ENCODE measurements at places on chromosomes 6 and 20.

- DNase-seq, result no peak
Observed at GRCh38 chr6:87366072-87366827, 21.6 kb downstream of the C6orf163 start.

- no peak for DNase-seq
Observed at GRCh38 chr6:127484212-127484863, 25.1 kb upstream of the KIAA0408 start.

DNA sequence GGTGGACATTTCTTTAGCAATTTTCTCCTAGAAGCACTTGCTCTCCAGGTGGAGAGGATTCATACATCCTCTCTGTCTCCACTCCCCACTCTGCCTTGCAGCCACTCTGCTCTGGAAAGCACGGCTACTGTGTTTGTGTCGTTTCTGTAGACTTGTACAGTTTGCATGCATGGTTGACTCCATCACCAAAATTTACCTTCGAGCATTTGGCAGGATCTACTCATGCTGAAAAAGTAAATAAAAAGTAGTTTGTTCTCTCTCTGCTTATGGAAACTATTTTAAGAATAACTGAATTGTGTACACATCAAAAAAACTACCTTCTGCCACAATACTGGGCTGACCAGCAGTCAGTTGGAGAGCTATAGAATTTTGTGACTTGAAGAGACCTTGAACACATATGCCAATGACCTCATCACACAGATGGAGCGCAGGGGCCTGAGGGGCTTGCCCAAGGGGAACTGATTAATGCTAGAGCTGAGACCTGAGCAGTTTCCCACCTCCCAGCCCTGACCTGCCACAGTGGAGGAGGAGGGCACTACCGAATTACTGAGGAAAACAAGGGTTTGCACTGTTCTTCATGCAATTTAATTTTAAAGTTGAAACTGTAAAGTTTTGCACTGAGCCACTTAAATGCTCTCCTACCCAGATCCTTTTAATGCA lies 33.7 kb upstream of the FOXQ1 start:
- DNase-seq, result no peak

GRCh38 chr6:81633391-81633790 lies 119.1 kb downstream of the TENT5A start:
- DNase-seq, result no peak

DNA sequence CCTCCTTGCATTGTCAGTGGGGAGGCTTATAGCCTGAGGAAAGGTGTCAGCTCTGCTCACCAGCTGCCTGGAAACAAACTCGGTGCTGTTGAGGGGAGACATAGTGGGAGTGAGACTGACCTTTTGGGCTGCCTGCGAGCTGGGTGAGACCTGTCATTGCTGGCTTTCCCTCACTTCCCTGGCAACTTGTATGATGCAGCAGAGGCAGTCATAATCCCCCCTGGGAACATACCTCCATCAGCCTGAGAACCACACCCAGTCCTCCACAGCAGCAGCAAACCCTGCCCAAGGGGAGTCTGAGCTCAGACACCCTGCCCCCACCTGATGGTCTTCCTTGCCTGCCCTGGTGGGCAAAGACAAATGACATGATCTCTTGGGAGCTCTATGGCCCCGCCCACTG lies 521.2 kb upstream of the IMPG1 start:
- DNase-seq, result no peak

DNA sequence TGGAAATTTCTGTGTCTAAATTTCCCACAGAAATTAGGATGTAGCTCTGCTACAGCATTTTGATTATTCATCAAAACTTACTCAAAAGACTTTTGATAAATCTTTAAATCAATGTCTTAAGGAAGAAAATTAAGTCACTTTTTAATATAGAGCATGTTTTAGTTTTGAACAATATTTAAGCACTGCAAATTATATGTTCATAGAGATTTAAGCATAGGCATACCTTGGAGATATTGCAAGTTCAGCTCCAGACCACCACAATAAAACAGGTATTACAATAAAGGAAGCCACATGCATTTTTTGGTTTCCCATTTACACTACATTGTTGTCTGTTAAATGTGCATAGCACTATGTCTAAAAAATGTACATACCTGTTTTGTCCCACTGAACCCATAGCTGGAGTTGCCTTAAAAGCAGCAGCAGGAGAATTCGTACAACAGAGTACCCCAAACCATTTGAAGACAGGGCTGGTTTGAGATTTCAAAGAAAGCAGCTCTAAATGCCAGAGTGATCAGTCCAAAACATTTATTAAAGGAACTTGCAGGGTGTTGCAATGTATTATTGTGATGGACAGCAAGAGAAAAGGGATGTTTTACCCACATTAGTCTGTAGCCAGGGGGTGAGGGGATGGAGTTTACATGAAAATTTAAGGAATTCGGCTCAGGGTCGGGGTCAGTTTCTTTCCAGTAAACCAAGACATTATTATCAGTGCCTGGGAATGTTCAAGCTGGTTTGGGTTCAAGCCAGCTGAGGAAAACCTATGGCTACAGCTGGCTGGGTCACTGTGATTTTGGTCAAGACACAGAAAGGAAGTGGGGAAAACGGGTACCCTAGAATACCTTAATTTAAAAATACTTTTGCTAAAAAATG lies 6.3 kb upstream of the LOC128125822 start:
- no peak for DNase-seq

GRCh38 chr6:20717743-20718142 lies 183.5 kb downstream of the CDKAL1 start:
- no peak for DNase-seq

- DNase-seq, result no peak
Observed at GRCh38 chr20:63924241-63924640, 29.3 kb downstream of the DNAJC5 start.

DNA sequence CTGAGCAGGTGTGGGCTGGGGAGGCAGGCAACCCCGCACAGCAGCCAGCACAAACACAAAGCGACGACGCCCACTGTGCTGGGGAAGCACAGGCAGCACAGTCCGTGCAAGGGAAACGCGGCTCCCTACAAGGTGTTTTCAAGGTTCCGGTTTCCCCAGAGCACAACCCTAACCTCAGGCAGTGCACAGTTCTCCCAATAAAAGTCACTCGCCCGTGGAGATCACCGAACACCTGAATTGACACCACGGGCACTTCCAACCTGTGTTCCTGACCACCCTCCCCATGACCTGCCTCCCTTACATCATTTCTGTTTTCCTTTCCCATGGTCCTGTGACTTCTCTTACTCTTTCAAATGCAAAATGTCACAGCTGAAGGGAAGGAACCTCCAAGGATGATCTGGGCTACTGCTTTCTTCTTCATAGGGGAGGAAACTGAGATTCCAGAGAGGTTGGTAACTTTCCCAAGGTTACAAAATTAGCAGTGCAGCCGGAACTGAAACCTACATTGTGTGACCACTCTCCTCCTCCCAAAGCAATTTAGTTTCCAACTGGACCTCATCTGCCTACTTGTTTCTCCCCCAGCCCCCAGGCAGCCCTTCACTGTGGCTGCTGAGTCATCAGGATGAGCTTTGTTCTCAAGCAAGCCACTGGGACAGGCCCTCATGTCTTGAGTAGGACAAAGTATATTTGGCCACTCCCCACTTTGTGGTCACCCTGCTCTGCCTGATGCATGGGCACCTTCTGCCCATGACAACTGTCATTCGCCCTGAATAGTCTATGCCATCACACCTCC lies 125.3 kb downstream of the ATXN1 start:
- DNase-seq, result no peak

DNA sequence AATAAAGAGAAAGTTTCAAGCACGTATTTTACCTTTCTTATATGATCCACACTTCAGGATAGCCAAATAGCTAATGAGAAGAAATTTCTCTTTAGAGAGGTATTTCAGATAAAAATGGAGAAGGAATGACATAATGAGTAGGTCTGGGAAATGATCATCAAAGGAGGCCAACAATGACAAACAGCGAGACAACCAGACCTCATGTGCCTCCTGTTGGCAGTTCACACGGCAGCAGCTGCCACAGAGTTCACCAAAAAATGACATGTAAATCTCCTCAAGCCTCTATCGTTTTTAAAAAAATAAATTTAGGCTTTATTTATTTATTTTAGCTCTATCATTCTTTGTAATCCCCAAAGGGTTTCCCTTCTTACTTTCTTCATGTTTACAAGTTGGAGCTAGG lies 47.7 kb downstream of the SLC2A12 start:
- no peak for DNase-seq

- no peak for DNase-seq
Observed at GRCh38 chr20:49445176-49445575, 37.3 kb downstream of the KCNB1 start.

- DNase-seq, result no peak
Observed at GRCh38 chr20:3103369-3104032, 19.0 kb upstream of the AVP start.

GRCh38 chr20:16061351-16061750 lies 511.9 kb downstream of the KIF16B start:
- peak; percentile 6 for DNase-seq

DNA sequence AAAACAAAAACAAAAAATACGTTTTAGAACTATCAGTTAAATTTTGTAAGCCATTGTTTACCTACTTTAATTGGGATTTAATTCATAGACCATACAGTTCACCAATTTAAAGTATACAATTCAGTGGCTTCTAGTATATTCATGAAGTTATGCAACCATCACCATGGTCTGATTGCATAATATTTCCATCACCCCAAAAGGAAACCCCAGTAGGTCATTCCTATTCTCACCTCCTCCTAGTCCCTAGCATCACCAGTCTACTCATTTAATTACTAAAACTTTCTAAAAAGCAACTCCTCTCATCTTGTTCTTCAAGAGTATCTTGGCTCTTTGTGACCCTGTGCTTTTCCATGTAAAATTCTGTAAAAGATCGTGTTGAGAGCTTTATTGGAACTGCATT lies 60.2 kb downstream of the ASXL1 start:
- DNase-seq, result no peak

DNA sequence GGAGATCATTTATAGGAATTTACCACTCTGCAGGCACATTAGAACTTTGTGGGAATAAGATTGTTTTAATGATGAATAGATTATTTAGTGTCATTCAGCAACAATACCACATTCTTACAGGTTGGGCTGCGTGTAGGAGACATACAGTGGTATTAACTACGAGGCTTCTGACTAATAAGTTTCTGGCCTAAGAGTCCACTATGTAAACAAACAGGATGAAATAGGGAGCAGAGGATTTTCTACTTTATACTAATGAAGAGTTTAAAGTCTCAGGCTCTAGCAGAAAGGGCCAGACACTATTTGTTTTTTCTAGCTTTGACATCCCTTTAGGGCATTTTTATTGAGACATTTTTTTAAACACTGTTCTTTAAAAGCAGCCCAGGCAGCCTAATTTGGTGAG lies 75.6 kb downstream of the SLC24A3 start:
- DNase-seq, result no peak

DNA sequence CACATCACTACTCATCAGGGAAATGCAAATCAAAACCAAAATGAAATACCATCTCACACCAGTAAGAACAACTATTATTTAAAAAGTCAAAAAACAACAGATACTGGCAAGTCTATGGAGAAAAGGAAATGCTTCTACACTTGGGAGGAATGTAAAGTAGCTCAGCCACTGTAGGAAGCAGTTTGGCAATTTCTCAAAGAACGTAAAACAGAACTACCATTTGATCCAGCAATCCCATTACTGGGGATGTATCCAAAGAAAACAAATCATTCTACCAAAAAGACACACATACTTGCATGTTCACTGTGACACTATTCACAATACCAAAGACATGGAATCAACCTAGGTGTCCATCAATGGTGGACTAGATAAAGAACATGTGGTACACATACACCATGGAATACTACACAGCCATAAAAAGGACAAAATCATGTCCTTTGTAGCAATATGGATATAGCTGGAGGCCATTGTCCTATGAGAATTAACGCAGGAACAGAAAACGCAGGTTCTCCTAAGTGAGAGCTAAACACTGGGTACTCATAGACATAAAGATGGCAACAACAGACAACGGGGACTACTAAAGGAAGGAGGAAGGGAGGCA lies 260.4 kb downstream of the RNGTT start:
- no peak for DNase-seq

DNA sequence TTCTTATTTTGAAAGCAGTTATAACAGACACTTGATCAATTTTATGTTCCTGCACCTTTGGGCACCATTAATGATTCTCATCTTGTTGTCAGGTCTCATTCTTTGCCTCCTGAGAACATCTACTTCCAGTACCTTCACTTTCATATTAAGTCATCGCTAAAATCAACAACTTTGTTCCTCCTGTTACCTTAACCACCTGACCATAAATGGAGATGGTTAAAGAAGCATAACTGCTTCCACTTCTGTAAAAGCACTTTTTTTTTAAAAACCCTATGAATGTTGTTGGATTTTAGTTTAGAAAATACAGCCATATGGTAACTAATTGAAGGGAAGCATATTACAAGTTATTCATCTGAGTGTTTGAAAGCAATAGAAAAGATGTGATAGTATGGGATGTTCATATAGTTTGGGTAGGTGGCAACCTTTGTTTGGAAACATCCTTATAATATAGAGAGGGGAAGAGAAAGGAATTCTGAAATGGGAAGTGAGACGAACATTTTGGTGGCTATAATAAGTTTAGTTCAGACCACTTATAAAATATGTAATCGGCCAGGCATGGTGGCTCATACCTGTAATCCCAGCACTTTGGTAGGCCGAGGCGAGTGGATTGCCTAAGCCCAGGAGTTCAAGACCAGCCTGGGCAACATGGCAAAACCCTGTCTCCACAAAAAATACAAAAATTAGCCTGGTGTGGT lies 53.9 kb downstream of the AFG1L start:
- no peak for DNase-seq

- no peak for DNase-seq
Observed at GRCh38 chr20:47878601-47879027, 93.3 kb upstream of the SULF2 start.

DNA sequence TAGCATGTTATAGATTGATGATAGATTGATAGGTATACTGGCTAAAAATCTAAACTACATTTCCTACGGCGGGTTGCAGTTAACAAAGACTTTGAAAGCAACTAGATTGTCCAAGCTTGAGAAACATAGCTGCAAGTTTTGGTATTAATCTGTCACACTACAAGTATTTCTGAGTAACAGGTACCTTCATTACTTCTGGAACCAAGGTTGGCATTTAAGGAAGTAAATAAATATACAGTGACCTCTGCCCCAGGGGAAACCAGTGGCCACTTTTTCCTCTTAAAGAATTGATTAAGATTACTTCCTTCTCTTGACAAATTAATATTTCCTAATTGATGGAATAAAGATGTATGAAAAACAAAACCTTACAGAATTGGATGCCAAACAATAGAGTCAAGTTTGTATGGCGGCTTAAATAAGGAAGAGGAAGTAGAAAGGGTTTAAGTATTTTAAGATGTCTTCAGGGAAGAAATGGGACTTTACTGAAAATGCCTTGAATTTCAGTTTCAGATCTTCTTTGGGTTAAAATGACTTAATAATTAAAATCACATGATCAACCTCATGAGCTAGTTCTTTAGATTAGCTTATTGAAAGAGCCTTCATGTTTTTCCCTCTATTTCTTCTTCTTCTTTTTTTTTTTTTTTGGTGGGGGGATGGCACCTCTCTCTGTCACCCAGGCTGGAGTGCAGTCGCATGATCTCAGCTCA lies 132.8 kb downstream of the DOK5 start:
- no peak for DNase-seq

DNA sequence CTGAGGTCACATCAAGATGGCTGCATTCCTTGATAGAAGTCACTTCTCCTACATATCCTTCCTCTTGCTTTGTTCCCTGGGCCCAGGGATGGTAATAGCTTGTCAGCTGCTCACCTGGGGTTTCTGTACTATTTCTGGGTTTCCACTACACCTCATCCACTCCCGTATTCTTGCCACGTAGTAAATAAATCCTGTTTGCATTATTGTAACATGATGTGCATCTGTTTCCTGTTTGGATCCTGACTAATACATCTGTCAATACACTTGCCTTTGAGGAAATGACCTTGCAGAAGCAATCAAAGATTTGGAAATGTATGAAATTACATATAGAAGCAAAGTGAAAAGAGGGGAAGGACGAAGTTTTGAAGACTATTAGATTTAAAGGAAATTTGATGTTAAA lies 619.0 kb downstream of the PHF3 start:
- DNase-seq, result no peak
